ENCODE measurements at places on chromosomes 12 and 14. TPM values are rescaled to one million over a fixed set of nuclear protein-coding genes. Genes with fewer than 3 reads are reported as not detected.

GNB3 gene
- 1.1 TPM for total RNA-seq

MEG3 gene
- total RNA-seq, result 34.5 TPM

KLHDC1 gene
- 0.09 TPM for total RNA-seq

CEBPE gene
- not detected for total RNA-seq

ZNF10 gene
- 1.3 TPM for total RNA-seq

KSR2 gene
- 0.76 TPM for total RNA-seq

KRT80 gene
- 38.9 TPM for total RNA-seq

AQP6 gene
- not detected for total RNA-seq

TEX52 gene
- total RNA-seq, result not detected
